Dermis microvascular lymphatic vessel endothelial cell (primary cell): ENCODE measurements at places on chromosomes 12 and 14.
A peak's percentile ranks its signal among the peaks of the same experiment; 100 is the strongest.

DNA sequence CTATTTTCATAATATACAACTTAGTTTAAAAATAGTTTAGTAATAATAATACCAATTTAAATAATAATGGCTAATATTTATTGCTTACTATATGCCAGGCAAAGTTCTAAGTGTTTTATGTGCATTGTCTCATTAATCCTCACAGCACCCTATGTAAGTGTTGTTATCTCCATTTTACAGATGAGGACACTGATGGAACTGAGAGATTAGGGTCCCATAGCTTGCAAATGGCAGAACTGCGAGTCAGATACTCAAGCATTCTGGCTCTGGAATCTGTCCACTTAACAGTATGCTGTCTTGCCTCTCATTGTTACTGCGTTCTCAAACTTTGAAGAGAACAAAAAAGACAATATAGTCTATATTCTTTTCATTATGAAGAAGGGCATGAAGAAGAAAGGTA is 19.0 kb downstream of the AP5M1 start:
- no peak for DNase-seq

DNA sequence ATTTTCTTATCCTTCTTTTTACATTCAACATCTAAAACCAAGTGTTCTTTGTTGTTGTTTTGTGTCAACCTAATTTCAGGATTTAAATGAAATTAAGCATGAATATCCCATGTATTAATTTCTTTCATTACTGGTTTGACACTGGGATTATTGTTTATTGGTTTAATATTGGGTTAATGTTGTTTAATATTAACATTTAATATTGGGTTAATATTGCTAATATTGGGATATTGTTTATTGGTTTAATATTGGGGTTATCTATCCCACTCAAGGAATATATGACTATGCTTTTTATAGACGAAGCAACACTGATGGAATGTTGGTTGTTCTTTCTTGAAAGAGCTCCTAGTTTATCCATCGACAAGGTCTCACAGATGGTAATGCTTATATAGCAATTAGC is 45.9 kb downstream of the TMPRSS12 start:
- DNase-seq, result no peak

DNA sequence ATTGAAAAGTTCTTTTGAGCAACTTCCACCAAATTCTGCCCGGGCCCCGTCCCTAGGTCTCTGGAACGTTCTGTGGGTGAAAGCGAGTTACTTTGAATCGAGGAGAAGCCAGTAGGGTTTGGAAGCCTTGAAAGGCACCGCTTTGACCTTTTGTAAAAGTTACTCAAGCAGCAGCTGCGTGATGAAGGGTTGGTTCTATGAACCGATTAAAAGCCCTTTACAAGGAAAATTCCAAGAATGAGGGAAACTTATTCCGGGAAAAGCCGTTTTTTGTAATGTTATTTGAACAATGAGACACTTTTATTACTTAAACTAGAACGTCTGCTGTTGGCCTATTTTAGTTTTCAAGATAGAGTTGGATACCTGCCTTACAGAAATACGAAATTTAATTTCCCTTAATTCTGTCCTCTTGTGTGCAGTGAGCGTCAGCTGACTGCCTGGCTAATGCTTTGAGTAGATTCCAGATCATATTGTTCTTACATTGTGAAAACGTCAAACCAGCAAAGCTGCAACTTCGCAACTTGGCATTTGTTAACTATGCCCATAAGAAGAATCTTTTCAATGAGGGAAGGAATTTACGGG is 906 bp downstream of the LARP4 start:
- DNase-seq, result peak; percentile 23

DNA sequence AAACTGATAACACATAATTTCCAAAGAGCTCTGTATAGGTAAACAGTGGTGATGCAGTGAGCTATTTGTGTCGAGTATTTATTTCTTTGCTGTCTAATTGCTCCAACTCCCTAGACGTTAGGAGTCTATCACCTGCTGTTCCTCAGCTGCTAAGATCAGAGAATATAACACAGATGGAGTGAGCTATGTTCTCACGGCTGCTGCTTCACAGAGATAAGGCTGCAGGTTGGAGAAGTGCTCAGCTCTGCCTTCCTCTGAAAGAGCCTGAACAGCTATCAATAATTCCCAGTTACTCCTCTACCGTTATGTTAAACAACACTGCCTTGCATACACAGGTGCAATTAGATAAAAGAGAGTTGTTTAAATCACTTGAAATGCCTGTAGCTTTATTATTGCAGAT is 103.2 kb upstream of the MDGA2 start:
- DNase-seq, result no peak

DNA sequence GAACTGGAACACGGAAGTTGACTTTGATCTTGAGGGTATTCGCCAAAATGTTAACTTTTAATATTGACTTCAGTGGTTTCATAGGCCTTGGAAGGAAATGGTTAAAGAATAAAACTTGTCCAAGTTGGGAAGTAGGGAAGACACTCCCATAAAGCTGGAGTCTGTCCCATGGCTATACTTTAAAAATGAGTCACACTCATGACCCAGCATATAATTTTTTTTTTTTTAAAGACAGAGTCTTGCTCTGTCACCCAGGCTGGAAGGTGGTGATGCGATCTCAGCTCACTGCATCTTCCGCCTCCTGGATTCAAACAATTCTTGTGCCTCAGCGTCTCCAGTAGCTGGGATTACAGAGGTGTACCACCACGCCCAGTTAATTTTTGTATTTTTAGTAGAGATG is 19.6 kb downstream of the TMPRSS12 start:
- no peak for DNase-seq

DNA sequence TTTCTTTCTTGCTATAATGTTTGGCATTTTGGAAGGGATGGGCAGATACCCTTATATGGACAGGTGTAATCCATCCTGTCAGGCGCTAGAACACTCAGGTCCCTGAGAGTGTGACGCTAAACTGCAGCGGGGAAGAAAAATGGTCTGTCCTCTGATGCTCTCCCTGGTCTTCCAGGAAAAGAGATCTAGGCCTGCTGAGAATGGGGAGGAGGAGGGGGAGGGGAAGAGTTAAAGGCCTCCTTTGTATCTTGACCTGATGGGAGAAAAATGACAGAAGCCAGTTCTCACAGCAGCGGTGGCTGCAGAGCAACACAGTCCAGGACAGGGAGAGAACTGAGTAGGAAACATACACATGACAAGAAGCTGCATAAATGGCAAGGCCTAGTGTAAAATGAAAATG is 61.1 kb downstream of the RPS6KA5 start:
- DNase-seq, result no peak

DNA sequence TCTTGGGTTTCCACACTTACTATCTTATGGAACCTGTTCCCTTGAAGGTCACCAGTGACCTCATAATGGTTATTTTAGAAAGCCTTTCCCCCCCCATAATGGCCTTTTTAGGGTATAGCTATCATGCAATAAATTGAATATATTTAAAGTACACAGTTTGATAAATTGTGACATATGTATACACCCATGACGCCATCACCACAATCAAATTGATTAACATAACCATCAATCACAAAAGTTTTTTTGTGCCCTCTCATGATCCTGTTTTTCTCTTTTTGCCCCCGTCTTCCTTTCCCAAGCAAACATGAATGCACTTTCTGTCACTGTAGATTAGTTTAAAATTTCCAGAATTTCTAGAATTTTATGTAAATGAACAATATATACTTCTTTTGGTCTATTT is 28.7 kb upstream of the OR4E1 start:
- DNase-seq, result no peak

- DNase-seq, result no peak
These were observed 4.9 kb downstream of the BMP4 start for GRCh38 chr14:53951627-53952303.

DNA sequence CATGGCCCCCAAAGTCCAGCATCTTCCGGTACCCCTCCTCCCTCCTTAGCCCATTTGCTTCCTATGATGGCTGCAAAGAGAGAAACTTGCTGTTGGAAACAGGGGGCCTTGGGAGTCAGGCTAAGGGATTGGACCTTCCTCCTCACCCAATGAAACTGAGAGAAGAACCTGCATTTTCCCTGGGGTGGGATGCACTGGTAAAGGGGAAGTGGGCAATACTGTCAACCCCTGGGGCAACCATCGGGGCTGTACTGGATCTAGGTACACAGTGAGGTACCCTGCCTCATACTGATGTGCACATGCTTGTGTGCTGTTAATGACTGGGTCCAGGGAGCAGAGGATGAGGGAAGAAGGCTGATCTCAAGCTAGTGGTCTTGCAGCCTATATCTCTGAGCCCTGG is 11.0 kb upstream of the JPH4 start:
- DNase-seq, result no peak

DNA sequence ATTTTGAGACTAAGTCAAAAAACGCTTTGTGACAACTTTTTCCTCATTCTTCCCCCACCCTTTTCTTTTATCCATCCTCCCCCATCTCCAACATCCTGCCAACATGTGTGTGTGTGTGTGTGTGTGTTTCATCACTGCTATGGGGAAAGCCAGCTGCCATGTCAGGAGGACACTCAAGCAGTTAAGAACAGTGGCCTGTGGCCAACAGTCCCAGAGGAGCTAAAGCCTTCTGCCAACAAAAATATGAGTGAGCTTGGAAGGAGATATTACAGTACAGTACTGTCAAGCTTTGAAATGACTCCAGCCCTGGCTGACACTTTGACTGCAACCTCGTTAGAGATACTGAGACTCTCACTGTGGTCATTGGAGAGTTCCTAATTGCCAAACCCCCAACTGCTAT is 5.0 kb upstream of the CSRP2 start:
- DNase-seq, result no peak

DNA sequence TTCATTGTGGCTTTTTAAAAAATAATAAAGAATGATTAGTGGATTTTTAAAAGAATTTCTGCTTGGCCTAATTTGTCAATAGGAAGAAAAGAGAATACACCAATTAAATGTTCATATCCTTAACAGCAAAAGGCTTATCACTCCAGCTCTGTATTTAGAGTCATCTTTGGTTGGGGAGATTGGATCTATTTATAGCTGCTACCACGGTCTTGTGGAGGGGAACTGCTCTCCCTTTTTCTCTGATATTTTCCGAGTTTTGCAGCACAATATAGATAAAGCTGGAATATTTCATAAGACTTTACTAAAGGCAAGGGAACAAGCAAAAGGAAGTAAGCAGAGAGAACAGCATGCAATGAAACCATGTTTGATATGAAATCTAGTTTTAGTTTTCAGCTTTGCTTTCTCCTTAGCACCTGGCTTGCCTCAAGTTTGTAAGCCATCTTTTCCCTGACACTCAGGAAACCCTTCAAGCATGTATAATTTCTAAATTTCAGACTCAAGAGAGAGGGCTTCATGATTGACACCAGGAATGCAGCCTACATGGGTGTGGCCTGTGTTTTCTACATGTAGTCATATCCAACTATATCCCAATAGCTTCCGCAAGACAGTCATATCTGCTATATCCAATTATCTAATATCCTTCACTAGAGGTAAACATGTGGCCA is 35.2 kb downstream of the BRMS1L start:
- DNase-seq, result no peak

DNA sequence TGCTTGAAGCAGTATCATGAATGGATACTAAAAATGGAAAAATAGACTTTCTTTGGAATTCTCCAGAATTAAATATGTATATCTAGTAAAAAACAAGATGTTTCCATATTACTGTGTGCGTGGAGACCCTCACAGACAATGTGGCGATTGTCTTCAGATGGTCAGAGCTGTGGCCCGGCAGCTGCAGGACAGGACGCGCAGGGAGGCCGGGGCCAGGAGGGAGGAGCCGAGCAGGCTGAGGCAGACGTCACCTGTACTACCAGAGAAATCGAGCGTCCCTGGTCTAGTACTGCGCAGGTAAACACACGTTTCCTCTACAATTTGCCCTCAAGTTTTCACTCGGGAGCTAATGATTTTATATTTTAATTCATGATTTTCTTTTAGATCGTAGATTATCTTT is 22.8 kb downstream of the DDX51 start:
- no peak for DNase-seq

DNA sequence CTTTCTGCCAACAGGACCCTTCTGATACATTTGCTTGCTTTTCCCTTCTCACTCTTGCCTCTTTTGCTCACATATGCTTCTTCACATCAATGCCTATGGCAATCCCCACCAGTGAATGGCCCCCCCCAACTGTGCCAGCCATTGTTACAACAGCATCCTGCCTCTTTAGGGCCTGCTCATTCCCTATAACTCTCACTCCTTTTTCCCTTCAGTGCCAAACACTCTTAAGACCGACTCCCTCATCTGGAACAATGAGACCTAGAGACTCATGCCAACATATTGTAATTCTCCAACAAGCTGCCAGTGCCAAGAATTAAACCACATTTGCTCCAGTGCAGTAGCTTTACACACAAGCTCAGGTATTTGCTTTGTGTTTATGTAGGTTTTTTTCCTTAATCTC is 189.0 kb downstream of the SOX5 start:
- DNase-seq, result no peak

- DNase-seq, result no peak
These were observed 49.8 kb downstream of the TRPV4 start for GRCh38 chr12:109783135-109783964.

DNA sequence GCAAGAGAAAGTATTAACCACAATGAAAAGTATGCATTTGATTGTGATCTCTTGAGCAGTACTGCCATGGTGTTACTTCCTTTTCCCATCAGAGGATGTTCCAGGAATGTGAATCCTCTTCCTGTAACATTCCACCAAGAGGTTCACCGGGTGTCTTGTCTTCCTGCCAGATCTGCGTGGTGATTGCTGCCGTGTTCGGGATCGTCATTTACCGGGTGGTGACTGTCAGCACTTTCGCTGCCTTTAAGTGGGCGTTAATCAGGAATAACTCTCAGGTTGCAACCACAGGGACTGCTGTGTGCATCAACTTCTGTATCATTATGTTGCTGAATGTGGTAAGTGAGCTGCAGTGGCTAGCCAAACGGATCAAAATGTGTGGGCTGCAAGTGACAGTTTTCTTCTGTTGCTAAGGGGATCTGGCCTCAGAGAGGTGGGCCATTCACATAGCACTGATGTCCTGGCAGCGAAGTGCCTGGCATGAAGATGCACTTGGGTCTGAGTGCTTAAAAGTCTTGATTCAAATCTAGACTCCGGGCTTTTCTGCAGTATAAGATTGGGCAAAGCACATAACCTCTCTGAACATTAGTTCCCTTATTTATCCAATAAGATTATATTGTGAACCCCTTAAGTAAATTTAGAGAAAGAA is 123.4 kb downstream of the SLC5A8 start:
- peak; percentile 86 for DNase-seq

DNA sequence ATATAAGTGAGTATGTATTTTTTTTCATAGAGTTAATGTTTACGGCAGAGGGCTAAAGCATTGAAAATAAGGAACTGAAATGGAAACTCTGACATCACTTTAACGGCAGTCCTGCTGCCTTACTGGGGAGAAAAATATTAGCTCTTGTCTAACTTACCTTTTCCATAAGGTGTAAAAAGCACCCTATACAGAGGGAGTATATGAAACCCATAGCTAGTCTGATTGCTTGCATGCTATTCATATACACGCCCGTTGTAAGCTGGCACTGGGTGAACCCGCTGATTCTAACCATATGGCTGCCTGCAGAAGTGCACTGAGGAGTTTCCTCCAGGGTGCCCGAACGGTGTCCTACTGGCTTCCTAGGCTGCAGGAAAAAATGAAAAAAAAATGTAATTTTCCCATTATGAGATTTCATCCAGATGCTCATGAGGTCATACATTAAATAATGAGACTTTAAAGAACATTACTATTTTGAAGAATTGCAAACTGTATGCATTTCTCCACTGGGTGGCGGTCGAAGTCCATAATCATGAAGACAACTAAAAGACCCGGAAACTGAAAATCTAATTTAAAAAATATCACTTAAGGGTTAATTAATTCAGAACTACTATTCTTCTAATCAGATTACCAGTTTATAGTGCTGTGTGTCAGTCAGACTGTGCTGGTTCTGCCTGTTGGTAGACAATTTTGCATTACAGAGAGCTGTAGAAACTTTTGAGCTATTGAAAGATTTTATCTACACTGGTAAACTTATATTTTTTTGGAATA is 144.7 kb downstream of the ALX1 start:
- peak; percentile 5 for DNase-seq

- no peak for DNase-seq
These were observed 667.0 kb downstream of the BCL11B start for GRCh38 chr14:98605043-98605442.
